ENCODE measurements at places on chromosomes 6 and 20.

DNA sequence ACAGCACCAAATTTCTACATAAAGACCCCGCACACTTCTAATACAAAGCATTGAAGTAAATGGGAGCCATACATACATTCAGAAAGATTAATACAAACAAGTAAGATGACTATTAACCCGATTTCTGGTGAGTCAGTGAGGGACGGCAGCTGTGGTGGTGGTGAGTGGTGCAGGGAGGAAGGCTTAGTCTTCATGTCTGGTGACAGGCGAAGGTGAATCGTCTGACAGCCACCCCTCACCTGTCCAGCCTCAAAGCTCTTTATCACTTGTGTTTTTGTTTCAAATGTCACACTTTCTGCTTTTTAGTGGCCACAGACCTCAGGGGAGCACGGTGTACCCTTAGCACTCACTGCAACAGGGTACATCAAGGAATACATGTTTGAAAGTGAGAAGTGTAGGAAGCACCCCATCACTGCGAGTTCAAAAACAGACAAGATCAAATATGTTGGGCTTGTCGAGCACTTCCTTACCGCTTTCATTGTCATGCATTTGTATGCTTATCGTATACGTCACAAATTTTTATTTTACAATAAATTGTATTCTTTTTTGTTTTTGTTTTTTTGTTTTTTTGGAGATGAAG lies 63.5 kb downstream of the IRF4 start:
- DNase-seq, result no peak

DNA sequence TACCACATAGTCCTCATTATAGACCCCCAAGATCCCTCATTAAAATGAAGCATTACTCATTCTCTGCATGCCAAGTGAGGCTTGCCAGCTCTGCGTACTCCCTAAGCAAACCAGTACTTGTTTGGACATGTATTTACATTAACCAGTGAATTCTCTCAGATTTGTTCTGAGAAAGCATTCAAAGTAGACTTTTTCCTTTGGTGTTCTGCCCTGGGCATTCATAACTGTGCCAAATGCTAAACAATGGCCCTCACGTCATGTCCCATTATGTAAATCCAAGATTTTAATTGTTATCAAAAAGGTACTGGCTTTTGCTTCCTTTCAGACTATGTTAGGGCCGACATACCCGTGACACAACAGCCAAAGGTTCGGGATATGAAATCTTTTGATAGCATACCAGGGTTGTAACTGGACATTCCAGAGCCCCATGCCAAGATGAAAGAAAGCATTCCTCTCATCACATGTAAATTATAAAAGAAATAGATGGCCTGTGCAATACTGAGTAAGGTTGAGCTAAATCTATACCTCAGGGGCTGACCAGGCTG lies 164.2 kb downstream of the ADAT2 start:
- no peak for DNase-seq

DNA sequence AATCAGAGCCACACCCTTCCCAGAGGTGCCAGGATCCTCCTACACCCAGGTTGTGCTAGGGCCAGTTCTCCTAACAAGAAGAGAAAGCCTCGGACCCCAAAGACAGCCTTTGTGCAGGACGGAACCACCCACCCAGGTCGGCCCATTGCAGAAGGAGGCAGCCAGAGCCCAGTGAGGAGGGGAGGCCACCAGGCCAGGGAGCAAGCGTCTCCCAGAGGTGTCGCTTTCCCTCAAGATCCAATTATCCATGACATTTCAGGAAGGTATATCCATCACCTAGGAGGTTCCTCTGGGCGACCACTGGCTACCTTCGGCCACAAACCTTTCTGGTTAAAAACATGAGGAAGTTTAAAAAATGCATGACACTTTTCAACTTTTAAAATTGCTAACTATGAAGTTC lies 87.4 kb upstream of the THBS2 start:
- DNase-seq, result no peak

GRCh38 chr6:170584954-170585498 lies 589 bp upstream of the PDCD2 start:
- no peak for DNase-seq

GRCh38 chr6:4665489-4666417 lies 110.5 kb upstream of the CDYL start:
- no peak for DNase-seq

- DNase-seq, result no peak
Measured at GRCh38 chr6:84449220-84449619, 221.8 kb upstream of the CEP162 start.

DNA sequence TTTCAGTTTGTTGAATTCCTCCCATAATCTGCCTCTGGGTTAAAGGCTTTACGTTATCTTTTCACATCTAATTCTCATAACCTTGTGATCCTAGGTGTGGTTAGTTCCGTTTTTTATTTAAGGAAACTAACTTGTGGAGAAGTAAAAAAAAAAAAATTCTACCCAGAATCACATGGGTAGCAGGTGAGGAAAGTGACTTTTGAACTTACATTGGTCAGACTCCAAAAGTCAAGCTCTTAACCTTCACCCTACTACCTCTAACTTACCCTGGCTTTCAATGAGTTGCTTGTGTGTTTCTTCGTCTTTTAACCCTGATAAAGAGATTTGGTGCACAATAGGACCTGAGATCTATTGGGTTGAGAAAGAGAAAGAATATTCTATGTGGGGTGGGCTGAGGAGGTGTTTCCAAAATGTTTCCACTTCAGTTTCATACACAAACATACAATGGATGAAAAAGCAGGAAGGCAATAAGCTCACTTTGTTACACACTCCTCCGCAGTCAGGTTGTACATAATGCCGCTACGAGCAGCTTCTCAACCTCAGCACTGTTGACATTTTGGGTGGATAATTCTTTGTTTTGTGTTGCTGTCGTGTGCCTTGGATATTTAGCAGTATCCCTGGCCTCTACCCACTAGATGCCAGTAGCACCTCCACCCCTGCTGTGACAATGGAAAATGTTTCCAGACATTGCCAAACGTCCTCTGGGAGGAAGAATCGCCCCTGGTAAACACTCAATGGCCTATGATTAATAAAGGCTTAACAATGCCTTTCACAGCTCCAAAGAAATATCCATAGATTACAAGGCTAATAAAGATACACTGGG lies 193.0 kb upstream of the ZNF217 start:
- no peak for DNase-seq

DNA sequence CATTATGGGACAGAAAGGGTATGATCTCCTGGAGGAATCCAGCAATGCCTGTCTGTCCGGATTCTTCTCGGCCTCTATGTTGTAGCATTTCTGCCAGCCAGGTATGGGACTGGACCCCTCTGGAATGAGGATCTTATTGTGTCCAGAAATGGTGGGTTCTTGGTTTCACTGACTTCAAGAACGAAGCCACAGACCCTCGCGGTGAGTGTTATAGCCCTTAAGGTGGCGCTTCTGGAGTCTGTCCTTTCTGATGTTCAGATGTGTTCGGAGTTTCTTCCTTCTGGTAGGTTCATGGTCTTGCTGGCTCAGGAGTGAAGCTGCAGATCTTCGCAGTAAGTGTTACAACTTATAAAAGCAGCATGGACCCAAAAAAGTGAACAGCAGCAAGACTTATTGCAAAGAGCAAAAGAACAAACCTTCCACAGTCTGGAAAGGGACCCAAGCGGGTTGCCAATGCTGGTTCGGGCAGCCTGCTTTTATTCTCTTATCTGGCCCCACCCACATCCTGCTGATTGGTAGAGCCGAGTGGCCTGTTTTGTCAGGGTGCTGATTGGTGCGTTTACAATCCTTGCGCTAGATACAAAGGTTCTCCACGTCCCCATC lies 62.3 kb upstream of the IER3 start:
- DNase-seq, result no peak

DNA sequence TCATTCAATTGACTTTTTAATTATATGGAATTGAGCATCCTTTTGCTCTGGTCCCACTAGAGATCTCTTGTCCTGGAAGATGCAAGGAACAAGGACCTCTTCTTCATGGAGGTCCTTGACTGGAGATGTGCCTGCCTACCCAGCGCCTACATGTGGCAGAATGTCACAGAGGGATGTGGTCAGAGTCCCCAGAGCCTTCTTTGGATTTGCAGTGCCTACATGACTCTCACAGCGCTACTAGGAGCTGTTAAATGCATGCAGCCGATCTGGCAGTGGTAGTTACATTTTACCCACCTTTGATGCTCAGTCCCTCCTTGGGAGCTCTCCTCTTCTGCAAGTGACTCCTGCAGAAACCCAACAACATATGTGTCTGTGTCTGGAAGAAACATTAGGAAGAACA lies 51.9 kb upstream of the ADTRP start:
- no peak for DNase-seq

GRCh38 chr6:6602262-6602661 lies 13.7 kb downstream of the LY86 start:
- DNase-seq, result no peak

DNA sequence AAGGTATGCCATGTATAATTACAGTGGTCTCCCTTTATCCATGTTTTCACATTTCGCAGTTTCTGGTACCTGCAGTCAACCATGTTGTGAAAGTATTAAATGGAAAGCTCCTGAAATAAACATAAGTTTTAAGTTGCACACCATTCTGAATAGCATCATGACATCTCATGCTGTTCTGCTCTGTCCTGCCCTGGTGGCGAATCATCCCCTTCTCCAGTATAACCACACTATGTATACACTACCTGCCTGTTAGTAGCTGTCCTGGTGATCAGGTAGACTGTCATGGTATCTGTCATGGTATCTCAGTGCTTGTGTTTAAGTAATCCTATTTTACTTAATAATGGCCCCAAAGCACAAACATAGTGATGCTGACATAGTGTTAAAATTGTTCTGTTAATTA lies 97.1 kb downstream of the ZFAND3 start:
- DNase-seq, result no peak

- no peak for DNase-seq
Measured at GRCh38 chr6:73353636-73354593, at the start of gene DPPA5. TSS of gene DPPA5 (minus strand) at chr6:73354276. CDS start at chr6:73354225, 51 bp downstream.

DNA sequence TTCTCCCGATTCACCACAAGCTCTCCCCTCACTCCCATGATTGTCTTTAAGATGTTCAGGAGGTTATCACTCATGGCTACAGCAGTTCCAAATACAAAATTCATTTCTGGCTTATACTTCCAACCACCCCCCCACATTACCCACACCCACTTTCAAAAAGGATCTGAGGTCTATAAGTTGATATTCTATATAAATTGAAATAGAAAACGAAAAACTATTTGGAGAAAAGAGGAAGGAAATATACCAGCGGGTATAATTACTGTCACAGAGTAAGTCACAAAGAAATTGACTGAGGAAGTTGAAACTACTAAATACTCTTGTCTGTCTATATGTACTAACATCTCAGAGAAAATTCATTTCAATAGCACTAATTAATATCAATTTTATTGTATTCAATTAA lies 112.7 kb upstream of the TNFAIP3 start:
- no peak for DNase-seq

DNA sequence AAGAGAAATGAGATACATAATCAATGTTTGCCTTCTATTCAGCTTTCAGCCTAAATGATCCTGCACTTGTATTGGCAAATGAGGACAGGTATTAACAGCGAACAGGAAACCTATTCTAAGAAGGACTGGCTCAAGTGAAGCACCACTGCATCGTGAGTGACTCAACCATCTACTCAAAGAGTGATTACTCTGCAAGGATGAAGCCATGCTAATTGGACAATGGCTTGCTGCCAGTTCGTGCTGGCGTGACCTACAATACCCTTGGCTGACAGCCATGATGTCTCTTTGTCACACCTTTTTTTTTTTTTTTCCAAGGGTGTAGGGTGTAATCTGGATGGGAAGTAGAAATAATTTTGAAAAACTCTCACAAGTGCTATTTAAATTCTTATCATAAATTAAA lies 104.9 kb downstream of the GJA10 start:
- DNase-seq, result no peak

DNA sequence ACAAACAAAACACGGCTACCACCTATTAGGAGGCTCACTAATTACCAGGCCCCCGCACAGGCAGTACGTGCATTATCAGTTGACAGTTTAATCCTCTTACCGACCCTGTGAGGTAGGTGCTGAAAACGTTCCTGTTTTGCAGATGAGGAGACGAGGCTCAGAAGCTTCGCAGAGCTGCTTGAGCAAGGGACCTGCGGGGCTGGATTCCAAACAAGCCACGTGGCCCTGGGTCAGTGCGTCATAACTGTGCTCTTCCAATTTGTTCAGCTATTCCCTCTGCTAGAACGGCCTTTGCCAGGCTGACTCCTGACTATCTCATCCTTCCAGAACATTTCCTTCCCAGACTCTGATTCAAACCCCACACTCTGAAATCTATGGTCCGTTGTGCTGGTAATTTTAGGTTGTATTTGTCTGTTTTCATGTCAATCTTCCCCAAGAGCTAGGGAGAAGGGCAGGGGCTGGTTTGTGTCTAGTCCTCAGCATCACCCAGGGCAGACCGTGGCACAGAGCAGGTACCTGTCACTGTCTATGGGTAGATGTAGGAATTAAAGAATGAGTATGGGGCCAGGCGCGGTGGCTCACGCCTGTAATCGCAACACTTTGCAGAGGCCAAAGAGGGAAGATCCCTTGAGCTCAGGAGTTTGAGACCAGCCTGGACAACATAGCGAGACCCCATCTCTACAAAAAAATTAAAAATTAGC lies 28.8 kb upstream of the TLDC2 start:
- no peak for DNase-seq

GRCh38 chr6:102680413-102680812 lies 1286.9 kb downstream of the GRIK2 start:
- no peak for DNase-seq

GRCh38 chr20:63259734-63260460 lies 5.6 kb upstream of the NKAIN4 start:
- DNase-seq, result no peak

DNA sequence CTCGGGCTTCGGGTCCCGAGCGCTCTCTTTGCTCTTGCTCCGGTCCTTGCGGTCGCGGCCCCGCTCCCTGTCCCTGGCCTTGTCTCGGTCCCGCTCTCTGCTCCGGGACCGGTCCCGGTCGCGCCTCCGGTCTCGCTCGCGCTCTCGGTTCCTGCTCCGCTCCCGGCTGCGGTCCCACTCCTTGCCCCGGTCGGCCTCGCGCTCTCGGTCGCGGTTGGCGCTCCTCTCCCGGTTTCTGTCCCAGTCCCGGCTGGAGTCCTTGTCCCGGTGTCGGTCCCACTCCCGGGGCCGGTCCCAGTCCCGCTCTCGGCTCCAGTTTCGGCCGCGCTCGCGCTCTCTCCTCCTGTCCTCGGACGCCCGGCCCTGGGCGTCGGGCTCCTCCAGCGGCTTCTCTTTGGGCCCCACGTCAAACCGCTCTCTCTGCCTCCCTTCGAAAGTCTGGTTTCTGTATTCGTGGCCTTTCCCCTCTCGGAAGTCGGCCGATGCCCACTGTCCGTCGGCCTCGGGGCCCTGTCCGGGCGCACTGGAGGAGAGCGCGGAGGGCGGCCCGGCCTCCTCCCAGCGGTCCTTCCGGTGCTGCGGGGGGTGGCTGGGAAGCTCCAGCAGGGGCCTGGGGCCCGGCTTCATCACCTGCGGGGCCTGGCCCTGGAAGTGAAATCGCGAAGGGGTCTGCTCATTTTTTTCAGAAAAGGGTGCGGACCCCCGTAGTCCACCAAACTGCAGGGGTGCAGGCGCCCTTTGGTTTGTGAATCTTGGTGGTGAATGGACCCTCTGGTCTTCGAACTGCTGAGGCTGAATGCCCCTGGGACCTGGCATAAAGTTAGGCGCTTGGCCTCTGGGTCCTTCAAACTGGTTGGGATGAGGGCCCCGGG lies 17.9 kb upstream of the TCFL5 start:
- DNase-seq, result no peak

GRCh38 chr20:42295592-42295991 lies 677.4 kb upstream of the CHD6 start:
- no peak for DNase-seq
